ENCODE measurements at places on chromosomes 5 and 9.

DNA sequence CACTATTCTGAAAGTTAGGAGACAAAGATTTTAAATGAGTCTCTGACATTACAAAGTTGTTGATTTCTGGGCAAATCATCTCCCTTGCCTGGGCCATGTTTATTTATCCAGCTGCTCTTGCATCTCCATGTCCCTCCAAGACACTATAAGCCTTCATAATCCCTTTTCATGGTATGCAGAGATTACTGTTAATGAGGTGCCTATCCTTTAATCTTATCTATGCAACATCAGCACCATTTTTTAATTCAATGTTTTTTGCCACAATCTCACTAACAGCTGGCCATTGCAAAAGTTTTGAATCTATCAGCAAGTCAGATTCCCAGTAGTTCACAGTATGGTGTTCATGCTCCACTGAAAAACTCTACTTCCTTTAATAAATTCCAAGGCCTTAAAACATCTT is 108.5 kb upstream of the PTPRD start:
- DNase-seq, result no peak

DNA sequence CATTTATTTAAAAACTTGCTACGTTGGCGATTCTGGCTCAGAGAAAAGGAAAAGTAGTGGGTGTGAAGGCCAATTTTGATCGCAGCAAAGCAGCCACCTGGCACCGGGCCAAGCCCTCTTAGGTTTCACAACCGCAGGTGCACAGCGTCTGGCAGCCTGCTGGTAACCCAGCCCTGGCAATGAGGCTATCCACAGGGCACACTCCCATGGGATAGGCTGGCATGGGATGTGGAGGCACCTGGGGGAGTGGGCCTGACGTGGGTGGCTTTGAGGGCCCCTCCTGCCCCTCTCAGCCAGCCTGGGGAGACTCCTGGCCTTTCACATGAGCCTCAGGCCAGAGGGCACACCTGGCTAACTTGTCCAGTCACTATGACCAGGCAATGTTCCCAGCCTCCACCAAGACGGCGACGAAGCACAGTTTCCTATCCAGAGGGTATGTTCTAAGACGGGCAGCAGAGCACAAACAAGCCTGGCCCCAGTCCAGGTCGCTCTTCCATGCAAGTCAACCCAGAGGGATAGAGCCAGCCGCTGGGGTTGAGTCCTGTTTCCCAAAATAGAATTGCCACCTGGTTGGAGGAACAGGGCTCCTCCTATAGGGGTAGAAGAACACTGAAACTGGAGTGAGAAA is 19.0 kb downstream of the CMBL start:
- DNase-seq, result peak; percentile 32

- no peak for DNase-seq
Measured at GRCh38 chr9:76756268-76756640, 8.0 kb upstream of the PCA3 start.

DNA sequence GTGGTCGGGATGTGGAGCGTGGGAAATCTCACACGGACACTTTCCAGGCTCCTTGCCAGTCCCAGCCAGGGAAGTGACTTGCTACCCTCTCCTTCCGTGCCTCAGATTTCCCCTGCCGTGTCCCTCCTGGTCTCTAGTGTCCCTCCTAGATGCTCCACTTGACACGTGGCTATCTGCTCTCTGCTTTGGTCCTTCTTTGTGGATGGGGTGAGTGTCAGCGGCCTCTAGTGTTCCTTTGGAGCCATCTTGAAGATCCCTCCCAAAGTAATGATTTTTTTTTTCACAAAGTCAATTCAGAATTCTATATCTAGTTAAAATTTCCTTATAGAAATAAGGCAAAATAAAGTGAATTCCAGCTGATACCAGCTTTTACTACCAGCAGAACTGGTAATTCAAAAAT is 117.7 kb downstream of the MRPL36 start:
- no peak for DNase-seq

DNA sequence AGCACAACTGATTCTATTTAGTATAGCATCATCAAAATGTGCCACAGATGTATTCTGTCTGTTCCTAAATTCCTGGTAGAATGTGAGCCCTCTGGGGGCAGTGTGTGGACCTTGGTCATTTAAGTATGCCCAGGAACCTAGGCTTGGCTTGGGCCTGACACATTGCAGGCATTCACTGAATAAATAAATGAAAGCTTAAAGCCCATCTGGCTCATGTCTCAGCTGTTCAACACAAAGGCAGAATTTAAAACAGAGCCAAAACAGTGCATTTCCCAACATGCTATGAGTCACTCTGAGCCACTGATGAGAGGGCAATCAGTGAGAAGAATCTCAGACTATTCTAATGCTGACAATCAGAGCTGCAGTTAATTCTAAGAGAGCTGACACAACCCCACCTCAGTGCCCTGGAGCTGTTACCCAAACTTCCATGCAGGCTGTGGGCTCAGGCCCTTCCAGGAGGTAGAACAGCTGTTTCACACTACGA is 8.1 kb downstream of the FAM193B start:
- DNase-seq, result no peak

- DNase-seq, result no peak
Measured at GRCh38 chr9:104765138-104765537, 1.2 kb downstream of the NIPSNAP3B start.

- no peak for DNase-seq
Measured at GRCh38 chr9:121682926-121683515, 31.6 kb downstream of the DAB2IP start.

- DNase-seq, result no peak
Measured at GRCh38 chr5:136200761-136201160, 7.8 kb upstream of the SMIM32 start.

DNA sequence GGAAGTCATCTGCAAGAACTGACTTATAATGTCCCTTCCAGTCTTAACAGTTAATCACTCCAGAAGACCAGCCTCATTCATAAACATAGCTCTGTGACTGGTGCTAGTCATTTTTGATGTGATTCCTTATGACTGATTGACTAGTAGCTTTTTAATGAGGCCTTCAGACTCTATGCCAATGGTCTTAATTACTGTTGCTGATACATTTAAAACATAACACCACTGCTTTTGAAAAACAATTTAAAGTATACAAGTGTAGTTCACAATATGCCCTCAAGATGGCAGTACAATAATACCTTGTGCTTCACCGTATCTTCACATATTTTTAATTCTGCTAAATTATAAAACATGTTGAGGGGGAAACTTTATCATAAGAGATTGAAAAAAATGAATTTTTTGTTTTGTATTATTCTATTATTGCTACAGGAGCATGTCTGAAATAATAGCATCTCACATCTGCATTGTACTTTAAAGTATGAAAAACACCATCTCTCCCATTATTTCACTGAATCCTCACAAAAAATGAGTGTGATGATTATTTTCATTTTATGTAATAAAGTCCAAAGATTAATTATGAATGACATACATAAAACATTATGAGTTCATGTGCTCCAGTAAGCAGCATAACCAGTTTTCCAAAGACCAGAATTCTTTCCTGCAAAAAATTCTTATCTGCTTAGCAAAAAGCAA is 55.2 kb upstream of the SHISAL2B start:
- DNase-seq, result no peak

GRCh38 chr5:14208071-14209021 is 65.2 kb downstream of the TRIO start:
- DNase-seq, result no peak

DNA sequence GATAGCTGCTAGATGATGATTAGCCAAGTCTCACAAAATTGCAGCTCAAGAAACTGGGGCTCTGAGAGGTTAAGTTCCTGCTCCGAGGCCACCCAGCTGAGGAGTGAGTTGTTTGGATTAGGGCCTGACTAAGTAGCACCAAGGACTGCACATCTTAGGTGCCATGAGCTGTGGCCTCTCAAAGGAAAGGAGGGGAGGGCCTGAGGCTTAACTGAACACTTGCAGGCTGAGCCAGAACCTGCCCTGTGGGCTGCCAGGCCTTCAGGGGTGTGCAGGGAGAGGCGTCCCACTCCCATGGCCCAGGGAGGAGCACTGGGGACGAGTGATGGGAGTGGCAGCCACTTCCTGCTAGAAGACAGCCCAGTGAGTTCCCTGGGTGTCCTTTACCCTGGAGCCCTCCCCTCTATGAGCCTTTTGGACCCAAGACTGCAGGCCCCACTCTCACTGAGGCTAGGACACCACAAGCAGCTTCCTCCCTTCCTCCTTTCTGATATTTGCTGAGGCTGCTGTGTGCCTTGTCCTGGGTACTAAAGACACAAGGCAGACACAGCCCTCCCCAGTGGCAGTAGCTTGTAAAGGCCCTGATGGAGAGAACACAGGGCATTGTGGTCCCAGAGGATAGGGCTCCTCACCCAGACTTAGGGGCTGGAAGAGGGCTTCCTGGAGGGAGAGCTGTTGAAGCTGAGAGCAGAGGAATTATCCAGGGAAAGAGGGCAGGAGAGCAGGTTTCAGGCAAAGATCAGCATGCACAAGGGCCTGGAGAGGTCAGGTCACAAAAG is 22.1 kb downstream of the LMX1B start:
- DNase-seq, result no peak

- DNase-seq, result no peak
Measured at GRCh38 chr9:98228392-98229089, 26.9 kb downstream of the TBC1D2 start.

- DNase-seq, result no peak
Measured at GRCh38 chr5:135179308-135179980, 145.4 kb upstream of the PITX1 start.

- no peak for DNase-seq
Measured at GRCh38 chr5:107935645-107936044, 264.9 kb upstream of the EFNA5 start.

DNA sequence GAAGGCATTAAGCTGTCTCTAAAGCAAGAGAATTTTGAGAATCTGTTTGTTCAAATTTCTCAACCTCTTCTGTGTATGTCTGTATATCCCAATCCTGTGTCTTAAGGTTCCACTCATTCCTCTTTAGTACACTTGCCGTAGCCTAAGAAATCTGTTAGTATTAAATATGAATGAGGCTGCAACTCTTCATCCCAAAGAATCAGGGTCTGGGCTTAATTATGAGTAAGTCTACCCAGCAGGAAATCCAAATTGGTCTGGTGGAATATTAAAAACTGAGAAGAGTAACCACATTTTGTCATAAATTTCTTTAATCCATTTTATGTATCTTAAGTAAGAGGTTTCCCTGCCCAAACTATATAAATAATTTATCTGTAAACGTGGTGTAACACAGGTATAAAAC is 1171.2 kb downstream of the CDH12 start:
- DNase-seq, result no peak

DNA sequence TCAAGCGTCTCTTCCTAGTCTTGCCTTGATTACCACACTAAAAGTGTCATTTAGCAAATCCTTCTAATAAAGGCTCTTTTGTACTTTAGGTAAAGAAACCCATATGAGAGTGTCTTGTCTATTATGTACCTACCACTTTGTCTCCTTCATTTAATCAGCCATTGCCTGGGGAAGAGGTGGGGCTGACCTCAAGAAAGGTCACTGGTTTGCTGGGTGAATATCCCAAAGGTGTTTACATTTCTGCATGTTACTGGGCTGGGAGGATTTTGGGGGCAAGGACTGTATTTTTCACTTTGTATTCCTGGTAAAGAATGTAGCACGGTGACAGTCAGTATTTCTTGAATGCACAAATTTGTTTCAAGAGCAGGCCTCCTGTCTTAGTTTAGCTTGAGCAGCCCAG is 11.9 kb upstream of the RPS23 start:
- no peak for DNase-seq

DNA sequence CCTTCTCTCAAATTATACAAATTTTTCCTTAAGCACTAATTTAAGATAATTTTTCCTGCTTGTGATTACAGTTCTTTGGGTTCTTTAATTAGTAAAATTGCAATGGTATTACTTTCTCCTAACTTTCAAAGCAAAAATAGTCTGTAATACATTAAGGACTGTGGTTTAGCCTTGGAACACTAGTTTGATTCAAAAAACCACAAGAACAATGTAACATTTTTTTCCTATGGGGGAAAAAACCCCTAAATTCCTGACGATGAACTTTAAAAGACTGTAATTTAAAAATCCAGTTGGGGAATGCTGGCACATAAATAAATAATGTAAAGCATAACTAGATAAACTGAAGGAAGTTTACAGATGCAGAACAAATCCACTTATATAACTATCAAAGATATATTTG is 65.3 kb downstream of the CDC14B start:
- no peak for DNase-seq

GRCh38 chr9:5869315-5870019 is 21.2 kb upstream of the MLANA start:
- peak; percentile 33 for DNase-seq

GRCh38 chr5:149493316-149493715 is 57.9 kb downstream of the CSNK1A1 start:
- no peak for DNase-seq

DNA sequence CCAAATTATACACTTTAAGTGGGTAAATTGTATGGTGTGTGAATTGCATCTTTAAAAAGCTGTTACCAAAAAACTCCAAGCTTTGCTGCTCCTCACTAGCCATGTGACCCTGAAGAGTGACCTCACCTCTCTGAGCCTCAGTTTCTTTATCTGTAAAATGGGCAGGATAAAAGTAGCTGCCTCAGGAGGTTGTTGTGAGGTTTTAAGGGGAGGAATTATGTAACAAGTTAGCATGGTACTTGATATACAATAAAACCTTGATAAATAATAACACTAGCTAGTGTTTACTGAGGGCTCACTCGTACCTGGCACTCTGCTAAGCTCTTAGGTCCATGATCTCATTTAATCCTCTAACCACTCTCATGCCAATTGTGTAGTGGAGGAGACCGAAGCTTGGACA is 19.0 kb upstream of the PHF19 start:
- DNase-seq, result no peak

- DNase-seq, result no peak
Measured at GRCh38 chr5:72154076-72154756, 46.9 kb downstream of the MAP1B start.

DNA sequence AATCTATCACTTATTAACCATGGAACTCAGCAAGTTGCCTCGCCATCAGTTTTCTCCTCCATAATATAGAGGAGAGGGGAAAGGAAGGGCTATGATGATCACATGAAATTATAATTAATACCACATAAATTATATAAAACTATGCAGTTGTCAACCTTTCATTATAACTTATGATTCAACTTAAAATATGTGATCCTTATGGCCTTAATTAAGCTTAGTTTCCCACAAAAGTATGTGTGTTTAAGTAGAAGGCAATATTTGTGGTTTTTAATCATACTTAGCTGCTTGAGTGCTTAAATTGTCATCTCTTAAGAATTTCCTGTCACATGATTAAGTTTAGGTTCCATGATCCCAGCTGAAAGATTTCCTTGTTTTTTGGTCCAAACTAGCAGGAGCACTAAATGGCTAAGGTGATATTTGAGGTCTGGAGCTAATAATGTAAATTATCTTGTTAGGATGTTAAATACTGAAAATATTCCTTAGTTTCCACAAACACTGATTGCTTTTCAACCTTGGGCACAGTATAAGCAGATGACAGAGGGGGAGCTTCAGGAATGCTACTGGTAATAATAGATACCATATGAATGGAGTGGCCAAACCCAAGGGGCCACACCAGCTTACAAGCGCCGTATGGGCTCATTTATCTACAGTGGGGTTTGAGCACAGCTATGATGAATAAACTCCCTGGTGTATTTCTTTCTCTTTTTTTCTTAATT is 26.4 kb upstream of the F2R start:
- no peak for DNase-seq

DNA sequence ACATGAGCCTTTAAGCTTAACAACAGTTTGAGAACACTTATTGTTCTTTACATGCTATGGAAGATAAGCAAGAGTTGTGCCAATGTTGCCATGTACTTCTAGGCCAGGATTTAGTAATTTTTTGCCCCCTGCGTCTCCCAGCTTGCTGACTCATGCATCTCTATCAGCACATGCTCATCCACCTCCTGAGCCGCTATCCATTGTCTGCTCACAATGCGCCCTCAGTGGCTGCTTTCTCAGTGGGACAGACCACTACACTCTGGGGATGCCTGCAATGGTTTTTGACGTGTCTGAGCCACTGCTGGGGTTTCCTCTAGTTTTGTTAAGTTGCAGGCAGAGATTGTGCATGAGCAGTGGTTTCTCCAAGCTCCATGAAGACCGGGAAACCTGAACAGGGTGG is 50.9 kb upstream of the PHF2 start:
- DNase-seq, result no peak
